ENCODE measurements at places on chromosomes 5 and 9. TPM values are rescaled to one million over a fixed set of nuclear protein-coding genes. Genes with fewer than 3 reads are reported as not detected.
A peak's percentile ranks its signal among the peaks of the same experiment; 100 is the strongest.

GRCh38 chr5:2750026-2750757 lies 1.3 kb downstream of the IRX2 start:
- DNase-seq, result no peak

DNA sequence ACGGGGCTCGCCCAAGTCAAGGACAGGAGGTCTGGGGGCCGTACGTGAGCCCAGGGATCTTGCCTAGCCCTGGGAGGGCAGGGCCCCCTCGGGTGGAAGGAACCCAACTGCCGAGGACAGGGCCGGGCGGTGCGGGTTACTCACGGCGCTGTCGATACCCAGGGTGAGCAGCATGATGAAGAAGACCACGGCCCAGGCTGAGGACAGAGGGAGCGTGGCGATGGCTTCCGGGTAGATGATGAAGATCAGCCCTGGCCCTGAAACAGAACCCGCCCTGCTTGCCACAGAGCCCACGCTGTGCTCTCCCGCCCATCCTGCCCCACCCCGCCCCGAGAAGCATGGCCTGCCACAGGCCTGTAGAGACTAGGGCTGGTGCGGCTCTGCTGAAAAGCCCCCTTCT lies 34.1 kb downstream of the SLC6A3 start:
- DNase-seq, result peak; percentile 42

- no peak for DNase-seq
Observed at GRCh38 chr9:114336699-114337395, 7.2 kb downstream of the ORM2 start.

DNA sequence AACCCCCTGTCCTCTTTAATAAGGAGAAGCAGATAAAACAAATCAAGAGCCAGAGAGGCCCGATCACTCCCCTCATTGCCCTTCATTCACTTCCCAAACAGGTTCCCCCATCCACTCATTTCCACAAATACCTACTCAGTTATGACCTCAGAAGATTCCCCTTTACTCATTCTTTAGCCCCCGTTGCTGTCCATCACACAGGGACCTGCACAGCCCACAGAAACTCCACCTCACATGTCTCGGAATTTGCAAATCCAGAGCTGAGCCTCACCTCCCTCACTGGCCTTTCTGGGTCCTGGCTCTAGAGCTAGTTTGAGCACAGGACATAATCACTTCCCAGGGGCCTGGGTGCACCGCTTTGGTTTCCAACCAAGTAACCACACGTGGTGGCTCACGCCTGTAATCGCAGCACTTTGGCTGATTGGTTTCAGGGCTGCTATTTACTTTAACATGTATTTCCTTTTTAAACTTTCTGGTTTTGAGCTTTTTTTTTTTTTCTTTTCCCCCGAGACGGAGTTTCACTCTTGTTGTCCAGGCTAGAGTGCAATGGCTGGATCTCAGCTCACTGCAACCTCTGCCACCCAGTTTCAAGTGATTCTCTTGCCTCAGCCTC lies 17.8 kb downstream of the ATP6V0E1 start:
- DNase-seq, result no peak

GRCh38 chr5:20972419-20972925 lies 984.5 kb upstream of the CDH18 start:
- DNase-seq, result no peak

DNA sequence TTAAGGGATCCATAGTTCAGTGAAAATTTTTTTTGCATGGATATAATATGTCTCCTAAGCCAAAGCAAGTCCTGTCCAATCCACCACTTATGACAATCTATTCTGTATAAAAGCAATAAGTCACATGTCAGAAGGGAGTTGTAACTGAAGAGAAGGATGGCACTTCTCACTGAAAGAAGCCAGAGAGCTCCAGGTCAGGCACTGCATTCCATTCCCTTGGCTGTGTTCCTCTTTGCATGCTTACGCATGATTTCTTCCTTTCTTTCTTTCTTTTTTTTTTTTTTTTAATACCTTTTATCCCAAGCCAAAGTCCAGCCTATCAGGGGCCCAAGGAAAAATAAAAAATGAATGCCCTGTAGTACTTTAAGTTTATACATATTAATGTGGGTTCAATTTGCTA lies 39.8 kb downstream of the MAMDC2 start:
- no peak for DNase-seq

GRCh38 chr9:134783699-134784039 lies 96.9 kb upstream of the FCN2 start:
- DNase-seq, result no peak

- DNase-seq, result no peak
Observed at GRCh38 chr9:133932181-133932580, 59.9 kb downstream of the VAV2 start.

- no peak for DNase-seq
Observed at GRCh38 chr5:135895474-135896006, at the start of gene IL9. TSS of gene IL9 (minus strand) at chr5:135895841. CDS start at chr5:135895816, 25 bp downstream.

DNA sequence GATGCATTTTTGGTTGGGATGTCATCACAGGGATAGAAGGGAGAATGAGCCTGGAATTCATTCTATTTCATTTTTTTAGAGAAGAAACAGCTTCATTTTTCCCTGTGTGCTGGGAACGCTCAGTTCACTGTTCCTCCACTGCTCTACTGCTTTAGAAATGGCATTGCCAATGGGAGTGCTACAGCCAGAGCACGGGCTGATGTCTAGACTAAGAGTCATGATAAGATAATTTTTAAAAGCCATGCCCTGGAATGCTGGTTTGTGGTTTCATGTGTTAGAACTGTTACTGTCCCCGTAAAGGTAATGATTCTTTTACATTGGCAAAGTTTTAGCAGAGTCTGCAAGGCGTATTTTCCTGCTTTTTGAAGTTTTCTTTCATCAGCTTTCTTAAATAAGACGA lies 119.6 kb downstream of the SEMA6A start:
- DNase-seq, result no peak

GRCh38 chr9:137610944-137611343 lies 5.5 kb downstream of the ARRDC1 start:
- DNase-seq, result no peak

DNA sequence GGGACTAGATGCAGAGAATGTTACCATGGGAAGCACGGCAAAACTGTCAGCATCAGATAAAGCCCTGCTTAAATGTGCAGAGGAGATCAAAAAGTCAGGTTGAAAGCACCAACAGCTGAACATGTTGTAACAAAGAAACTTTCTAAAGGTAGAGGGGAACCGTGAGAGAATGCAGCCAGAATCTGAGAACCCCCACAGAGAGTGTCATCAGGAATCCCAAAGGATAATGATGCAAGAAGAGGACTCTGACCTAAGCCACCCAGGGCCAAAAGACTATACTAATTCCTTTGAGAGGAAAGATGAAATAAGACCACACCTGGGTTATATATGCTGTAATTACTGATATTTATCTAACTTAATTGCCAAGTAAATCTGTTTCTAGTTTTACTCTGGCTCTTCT lies 116.6 kb downstream of the PCSK1 start:
- no peak for DNase-seq

DNA sequence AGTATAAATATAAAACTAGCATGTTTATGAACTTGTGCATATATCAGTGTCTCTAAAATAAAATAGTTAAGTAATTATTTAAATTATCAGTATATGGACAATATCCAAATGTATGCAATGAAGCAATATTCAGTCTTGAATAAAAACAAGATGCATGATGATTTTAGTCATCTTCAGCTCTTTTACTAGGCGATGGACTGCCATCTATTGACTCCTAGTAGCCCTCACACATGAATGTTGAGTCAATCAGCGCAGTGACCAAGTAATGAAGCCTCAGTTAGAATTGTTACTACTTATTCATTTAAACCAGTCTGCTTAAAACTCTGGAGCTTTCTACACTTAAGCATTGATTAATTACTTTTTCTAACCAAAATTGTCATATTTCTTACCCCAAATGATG lies 92.9 kb upstream of the GRHPR start:
- DNase-seq, result no peak

DNA sequence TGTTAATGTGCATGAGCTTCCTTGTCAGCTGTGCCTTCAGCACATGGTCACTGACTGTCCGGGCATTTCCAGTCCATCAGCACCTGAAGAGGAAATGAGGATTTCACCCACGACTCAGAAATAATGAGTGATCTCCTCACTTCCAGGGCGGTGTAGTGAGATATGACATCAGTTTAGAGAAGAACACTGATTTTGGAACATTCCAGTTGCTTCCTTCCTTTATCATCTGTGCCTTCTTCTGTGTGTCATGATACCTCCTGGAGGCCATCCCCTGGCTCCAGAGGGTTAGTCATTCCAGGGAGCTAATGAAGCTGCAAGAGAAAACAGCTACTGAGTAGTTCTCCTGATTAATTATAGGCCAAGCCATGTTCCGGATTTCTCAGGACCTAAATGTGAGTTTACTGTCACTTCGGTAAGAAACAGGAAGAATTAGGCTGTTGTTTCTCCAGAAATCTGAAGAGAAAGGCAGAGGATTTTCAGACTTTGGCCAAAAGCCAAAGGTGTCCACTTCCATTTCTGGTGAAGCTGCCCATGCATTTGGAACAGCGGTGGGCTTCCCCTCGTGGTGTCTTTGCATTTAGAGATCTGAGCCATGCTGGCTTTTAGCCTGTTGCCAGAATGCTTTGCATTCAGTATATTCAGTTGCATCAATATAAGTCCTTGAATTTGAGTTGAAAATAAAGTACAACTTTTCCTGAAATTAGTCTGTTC lies 161.3 kb upstream of the OTULINL start:
- DNase-seq, result no peak

GRCh38 chr5:133259199-133259997 lies 207.6 kb downstream of the HSPA4 start:
- no peak for DNase-seq

DNA sequence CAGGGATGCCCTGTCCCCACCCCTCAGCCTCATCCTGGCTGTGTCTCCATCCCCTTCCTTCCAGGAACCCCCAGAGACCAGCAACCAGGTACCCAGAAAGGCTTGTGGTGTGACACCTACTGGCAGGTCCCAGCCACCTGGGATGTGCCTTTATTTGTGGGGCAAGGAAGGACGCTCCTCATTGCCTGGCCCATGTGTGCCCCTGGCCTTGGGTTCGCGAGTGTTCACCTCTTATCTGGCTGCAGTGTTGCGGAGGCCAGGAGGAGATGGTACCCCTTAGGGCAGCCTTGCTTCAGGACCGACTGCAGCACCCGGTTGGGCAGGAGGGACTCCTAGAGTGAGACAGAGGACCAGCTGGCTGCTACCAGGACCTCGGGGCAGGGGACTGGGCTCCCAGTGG lies 8.8 kb downstream of the C9orf50 start:
- DNase-seq, result peak; percentile 68

GRCh38 chr5:104643320-104643719 lies 1080.7 kb upstream of the NUDT12 start:
- no peak for DNase-seq

DNA sequence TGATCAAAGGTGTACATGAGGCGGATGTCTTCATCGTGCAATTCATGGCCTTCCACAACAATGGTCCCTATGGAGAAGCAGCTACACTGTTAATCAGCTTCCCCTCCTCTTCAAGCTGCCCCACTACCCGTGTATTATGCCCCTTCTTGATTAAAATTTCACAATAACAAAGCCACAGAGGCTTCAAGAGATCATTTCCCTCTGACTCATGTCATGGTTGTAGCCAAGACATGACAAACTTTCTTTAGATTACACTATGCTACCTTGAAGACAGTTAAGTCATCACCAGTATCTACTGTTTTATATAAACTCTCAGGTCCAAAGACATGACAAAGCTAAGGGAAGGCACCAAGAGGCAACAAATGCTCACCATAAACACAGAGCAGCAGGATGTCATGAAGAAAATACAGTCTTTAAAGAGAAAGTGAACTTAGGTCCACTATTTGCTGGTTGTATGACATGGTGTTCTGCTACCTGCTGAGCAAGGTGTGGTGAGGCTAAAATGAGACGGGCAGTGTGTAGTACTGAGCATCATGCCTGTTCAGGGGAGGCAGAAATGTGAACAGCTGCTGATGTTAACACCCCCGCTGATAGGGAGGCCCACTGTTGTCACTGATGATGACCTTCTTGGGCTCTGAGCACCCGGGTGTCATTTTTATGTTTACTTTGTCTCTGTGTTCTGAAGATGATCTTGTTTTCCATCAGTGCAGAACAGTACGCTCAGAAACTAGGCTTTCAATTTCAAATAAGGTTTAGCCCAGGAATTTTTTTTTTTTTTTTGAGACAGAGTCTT lies 48.3 kb downstream of the IARS1 start:
- no peak for DNase-seq

DNA sequence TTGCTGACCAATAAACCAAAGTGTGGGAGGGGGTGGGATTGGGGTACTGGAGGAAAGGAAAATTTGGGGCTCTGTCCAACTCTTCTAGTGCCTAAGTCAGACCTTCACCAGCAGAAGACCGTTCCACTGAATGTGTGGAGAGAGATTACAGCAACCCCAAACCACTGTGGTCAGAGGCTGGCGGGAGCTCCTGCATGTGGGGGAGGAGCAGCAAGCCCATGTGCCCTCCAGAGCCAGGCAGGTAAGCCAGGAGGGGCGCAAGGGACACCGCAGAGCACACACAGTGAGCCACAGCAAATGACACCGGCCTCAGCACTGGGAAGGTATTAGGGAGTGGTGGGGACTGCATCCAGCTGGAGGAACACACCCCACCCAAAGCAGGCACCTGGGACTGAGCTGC lies 62.9 kb downstream of the SMIM23 start:
- no peak for DNase-seq

DNA sequence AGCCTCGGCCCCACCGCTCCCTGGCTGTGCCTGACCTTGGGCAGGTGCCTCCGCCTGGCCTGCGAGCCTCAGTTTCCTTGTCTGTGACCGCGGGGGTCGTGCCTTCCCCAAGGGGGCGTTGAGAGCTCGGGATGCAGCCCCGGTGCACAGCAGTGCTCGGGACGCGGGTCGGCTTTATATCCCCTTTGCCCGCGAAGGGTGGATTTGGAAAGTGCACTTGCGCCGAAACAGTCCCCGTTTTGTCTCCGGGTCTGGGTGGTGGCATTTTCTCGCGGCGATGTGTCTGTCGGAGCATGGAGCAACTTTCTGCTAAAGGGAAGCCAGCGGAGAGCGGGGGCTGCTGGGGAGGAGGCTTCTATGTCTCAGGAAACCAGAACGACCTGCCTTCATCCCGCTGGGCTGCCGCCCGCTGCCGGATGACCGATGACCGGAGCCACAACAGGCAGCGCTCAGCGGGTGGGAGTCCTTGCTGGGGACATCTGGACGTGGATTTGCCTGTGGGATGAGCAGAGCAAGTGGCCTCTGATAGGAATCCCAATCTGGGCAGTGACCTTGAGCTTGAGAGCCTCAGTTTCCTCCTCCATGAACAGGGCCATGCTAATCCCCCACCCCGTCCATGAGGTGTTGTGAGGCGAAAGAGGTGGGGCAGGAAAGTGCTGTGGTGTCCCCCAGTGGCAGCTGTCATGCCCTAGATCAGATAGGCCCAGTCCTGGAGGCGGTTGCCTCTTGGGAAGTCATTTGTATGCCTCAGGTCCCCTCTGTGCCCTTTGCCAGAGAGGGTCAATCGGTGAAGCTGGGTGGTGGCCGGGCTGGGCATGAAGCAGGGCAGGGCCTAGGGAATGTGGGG lies 651 bp downstream of the HRH2 start:
- DNase-seq, result peak; percentile 87

- no peak for DNase-seq
Observed at GRCh38 chr9:70404261-70404660, 10.2 kb downstream of the KLF9 start.

- DNase-seq, result peak; percentile 97
Observed at GRCh38 chr9:27529316-27530278, at the start of gene MOB3B. TSS of gene MOB3B (minus strand) at chr9:27529814. CDS start at chr9:27455550, 74,264 bp downstream.

The TMEM174 gene
- not detected for total RNA-seq

The PCDHGA6 gene
- 4.8 TPM for total RNA-seq

The MZB1 gene
- 273 TPM for total RNA-seq

The PALM2AKAP2 gene
- not detected for total RNA-seq

The GABRA6 gene
- not detected for total RNA-seq

The TLR4 gene
- 213 TPM for total RNA-seq

The FOXD4L3 gene
- 0.35 TPM for total RNA-seq

The TNC gene
- 45.4 TPM for total RNA-seq

The TUSC1 gene
- total RNA-seq, result 15.7 TPM

The SYK gene
- 149 TPM for total RNA-seq

The COL5A1 gene
- total RNA-seq, result 14.6 TPM

Measured in spleen (tissue), 13 donors.